Upper lobe of left lung (tissue), 6 donors: ENCODE measurements at places on chromosomes 6 and 20. TPM values are rescaled to one million over a fixed set of nuclear protein-coding genes. Genes with fewer than 3 reads are reported as not detected.

DNA sequence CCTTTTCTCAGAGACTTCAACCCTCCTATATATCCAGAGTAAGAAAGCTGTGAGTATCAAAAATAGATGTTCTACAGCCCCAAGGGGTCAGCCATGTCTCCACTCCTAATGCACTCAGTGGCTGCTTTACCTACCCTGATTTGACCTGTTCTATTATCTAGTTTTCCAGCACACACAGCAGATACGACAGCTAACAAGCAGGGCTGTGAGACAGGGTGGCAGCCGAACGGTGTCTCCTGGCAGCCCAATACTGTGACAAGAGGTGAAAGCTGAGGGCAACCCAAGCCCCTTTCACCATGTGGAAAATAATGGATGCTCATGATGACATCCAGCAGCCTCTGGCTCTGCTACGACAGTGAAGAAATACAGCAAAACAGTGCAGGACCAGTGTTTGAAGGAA is 67.9 kb downstream of the KIF13A start:
- no peak for DNase-seq

GRCh38 chr6:90079560-90080490 is 185.6 kb downstream of the GJA10 start:
- DNase-seq: no peak

HTR1E gene
- total RNA-seq: not detected

DNA sequence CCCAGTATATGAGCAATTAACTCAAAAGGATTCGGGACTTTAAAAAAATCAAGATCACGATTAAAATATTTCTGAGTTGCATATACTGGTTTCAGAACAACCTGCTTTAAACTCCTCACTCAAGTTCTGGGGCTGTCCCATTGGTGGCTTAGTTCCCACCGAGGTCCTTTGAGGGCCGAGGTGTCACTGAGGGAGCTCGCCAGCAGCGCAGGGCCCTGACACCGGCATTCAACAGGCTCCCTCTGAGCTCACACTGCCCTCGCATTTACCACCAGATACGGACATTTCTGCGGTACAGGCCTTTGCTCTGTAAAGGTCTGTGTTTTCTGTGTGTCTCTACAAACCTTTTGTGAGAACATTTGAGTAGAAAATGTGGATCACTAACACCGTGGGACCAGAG is 24.4 kb upstream of the BNIP5 start:
- no peak for DNase-seq

BIRC7 gene
- 4.2 TPM for total RNA-seq

GRCh38 chr6:36139991-36140710 is 9.8 kb downstream of the MAPK13 start:
- DNase-seq: no peak

- DNase-seq: no peak
Observed at GRCh38 chr6:98002678-98003077, 719.7 kb upstream of the MMS22L start.

DNA sequence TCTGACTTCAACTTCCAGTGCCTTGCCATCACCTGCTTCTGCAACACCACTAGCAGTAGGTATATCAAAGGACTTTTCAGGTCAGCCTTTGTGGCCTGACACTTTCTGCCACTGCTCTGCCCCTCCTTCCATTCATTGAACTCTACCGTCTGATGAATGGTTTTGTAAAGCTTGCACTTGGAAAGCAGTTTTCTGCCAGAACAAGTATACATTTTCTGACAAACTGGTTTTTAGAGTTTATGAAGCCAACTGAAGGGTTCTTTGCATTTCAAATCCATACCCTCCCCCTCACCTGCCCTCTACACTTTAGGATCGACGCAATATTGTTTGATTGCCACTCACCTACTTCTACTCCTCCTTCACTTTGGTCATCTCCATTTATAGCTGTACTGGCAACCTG is 603.1 kb downstream of the HACE1 start:
- peak; percentile 23 for DNase-seq

GRCh38 chr6:44407951-44408670 is 20.6 kb downstream of the CDC5L start:
- no peak for DNase-seq

SKIC2 gene
- 60.7 TPM for total RNA-seq

DNA sequence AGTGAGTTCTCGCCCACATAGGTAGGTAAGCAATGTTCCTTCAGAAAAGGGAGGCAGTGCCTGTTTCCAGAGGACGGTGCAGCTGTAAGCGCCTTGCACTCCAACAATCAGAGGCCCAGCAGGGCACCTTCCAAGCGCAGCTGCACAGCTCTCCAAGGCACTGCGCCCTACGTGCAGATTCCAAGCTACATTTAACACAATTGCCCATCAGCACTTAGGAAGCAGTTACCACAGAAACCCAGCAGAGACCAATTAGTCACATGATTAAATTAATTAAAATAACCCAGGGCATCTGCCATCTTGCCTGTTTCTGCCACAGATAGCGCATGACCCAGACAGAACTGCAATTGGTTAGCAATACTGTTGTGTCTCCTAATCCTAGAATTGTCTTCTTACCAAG is 65.5 kb downstream of the SOBP start:
- no peak for DNase-seq

DPPA5 gene
- total RNA-seq: not detected

FAM184A gene
- 8.4 TPM for total RNA-seq

OR2J3 gene
- not detected for total RNA-seq

CDC25B gene
- total RNA-seq: 131 TPM

- DNase-seq: no peak
Observed at GRCh38 chr20:46222521-46223007, 85.7 kb downstream of the CDH22 start.

- no peak for DNase-seq
Observed at GRCh38 chr20:50826121-50826520, 31.3 kb downstream of the BCAS4 start.
